ENCODE measurements at places on chromosomes 11 and 22.

- no peak for DNase-seq
Observed at GRCh38 chr22:48869161-48869560, 958.5 kb downstream of the BRD1 start.

- DNase-seq = no peak
Observed at GRCh38 chr11:74742070-74742469, 6.6 kb upstream of the RNF169 start.

- no peak for DNase-seq
Observed at GRCh38 chr11:121067026-121067425, 34.0 kb upstream of the TECTA start.

- no peak for DNase-seq
Observed at GRCh38 chr11:127304634-127305033, 304.1 kb upstream of the KIRREL3 start.

GRCh38 chr11:61505640-61506155 is 2.9 kb upstream of the LRRC10B start:
- no peak for DNase-seq

GRCh38 chr11:3165152-3165705 is at the start of gene OSBPL5:
TSS of gene OSBPL5 (minus strand) at chr11:3165310. CDS start at chr11:3129148, 36,162 bp downstream.
- DNase-seq = peak; percentile 40

GRCh38 chr22:23555118-23555517 is 25.0 kb downstream of the IGLL1 start:
- no peak for DNase-seq

DNA sequence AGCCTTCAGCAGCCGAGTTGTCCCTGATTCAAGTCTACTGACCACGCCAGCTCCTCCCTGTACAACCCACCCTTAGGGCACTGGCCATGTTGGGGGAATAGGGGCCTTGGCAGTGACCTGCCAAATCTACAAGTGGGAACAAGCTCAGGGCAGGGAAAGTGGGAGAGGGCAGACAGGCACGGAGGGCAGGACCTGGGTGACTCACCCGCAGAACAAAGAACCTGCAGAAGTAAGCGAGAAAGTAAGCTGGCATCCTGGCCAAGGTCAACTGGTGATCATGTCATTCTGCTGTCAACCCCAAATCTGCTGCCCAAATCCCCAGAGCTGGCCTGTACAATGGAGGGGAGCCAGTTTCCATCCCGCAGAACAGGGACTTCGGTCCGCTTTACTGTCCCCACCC is 7.9 kb upstream of the SCGB1A1 start:
- no peak for DNase-seq

- DNase-seq = no peak
Observed at GRCh38 chr22:17113600-17113999, 7.6 kb downstream of the TMEM121B start.

- DNase-seq = no peak
Observed at GRCh38 chr11:104956528-104956927, 11.8 kb downstream of the CASP4 start.
